OCI-LY7 (cell line): ENCODE measurements at places on chromosomes 3 and 15. TPM values are rescaled to one million over a fixed set of nuclear protein-coding genes. Genes with fewer than 3 reads are reported as not detected.

PRSS50 gene
- not detected in 2 replicates for total RNA-seq

C3orf20 gene
- total RNA-seq: 2.2 and 3.6 TPM in 2 replicates

RPP14 gene
- total RNA-seq: 20.3 and 21.3 TPM in 2 replicates

B3GALNT1 gene
- not detected in 2 replicates for total RNA-seq

IL12A gene
- not detected in 2 replicates for total RNA-seq

TGM4 gene
- total RNA-seq: not detected in 2 replicates

REC114 gene
- not detected in 2 replicates for total RNA-seq

CYP8B1 gene
- total RNA-seq: not detected in 2 replicates

C3orf52 gene
- total RNA-seq: 11.2 and 17.9 TPM in 2 replicates

PATL2 gene
- total RNA-seq: 8.6 and 8.8 TPM in 2 replicates

CCRL2 gene
- total RNA-seq: 2.2 and 2.4 TPM in 2 replicates

ZPLD1 gene
- total RNA-seq: not detected in 2 replicates

DAPK2 gene
- 0.36 TPM in 1 of 2 replicates, not detected in the other for total RNA-seq

RBP2 gene
- total RNA-seq: not detected in 2 replicates

PTX3 gene
- not detected in 2 replicates for total RNA-seq

GP9 gene
- not detected in 2 replicates for total RNA-seq

AGBL1 gene
- not detected in 2 replicates for total RNA-seq

STAB1 gene
- total RNA-seq: not detected in 2 replicates

GP5 gene
- not detected in 2 replicates for total RNA-seq

C3orf49 gene
- not detected in 2 replicates for total RNA-seq

CCR3 gene
- total RNA-seq: not detected in 2 replicates

FANCD2OS gene
- total RNA-seq: not detected in 2 replicates

FBXO40 gene
- not detected in 2 replicates for total RNA-seq

CKMT1B gene
- total RNA-seq: 3.8 and 4.1 TPM in 2 replicates

NTRK3 gene
- 2.5 and 2.9 TPM in 2 replicates for total RNA-seq

FAM3D gene
- total RNA-seq: not detected in 2 replicates

C3orf70 gene
- not detected in 2 replicates for total RNA-seq

CPNE4 gene
- total RNA-seq: not detected in 2 replicates

SH3GL3 gene
- not detected in 2 replicates for total RNA-seq

MORC1 gene
- total RNA-seq: not detected in 2 replicates

GUCA1C gene
- not detected in 2 replicates for total RNA-seq

CCDC39 gene
- total RNA-seq: not detected in 2 replicates

CYP11A1 gene
- not detected in 2 replicates for total RNA-seq

ZNF592 gene
- 41.3 and 42.5 TPM in 2 replicates for total RNA-seq

C2CD4A gene
- not detected in 2 replicates for total RNA-seq

SUSD5 gene
- total RNA-seq: not detected in 2 replicates

ITIH1 gene
- not detected in 2 replicates for total RNA-seq

DENND4A gene
- total RNA-seq: 86.5 and 96.3 TPM in 2 replicates

PLSCR2 gene
- total RNA-seq: not detected in 2 replicates

TMEM207 gene
- not detected in 2 replicates for total RNA-seq

RNF7 gene
- total RNA-seq: 74.2 and 81.3 TPM in 2 replicates

ULK3 gene
- total RNA-seq: 30.2 and 46.4 TPM in 2 replicates

SCN11A gene
- total RNA-seq: 0.13 and 0.22 TPM in 2 replicates

SMCO1 gene
- not detected in 2 replicates for total RNA-seq
